ENCODE measurements at places on chromosomes 16 and 17.

- no peak for DNase-seq
Observed at GRCh38 chr16:61820398-61820797, 215.8 kb downstream of the CDH8 start.

DNA sequence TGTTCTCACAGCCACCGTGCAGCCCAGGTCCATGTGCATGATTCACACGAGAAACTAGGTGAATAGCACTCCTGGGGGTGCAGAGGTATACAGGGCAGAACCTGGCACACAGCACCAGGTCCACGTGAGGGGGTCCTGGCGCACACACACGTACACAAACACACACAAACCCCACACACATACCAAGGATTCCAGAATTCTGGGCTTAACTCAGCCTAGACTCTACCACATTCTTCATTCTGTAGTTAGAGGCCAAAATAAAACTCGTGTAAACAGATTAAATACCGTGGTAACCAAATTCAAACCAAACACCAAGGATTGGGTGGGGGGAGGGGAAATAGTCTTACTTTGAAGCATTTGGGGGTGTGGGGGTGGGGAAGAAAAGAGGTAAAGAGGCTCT, 58.5 kb downstream of the XYLT1 start:
- DNase-seq = no peak

DNA sequence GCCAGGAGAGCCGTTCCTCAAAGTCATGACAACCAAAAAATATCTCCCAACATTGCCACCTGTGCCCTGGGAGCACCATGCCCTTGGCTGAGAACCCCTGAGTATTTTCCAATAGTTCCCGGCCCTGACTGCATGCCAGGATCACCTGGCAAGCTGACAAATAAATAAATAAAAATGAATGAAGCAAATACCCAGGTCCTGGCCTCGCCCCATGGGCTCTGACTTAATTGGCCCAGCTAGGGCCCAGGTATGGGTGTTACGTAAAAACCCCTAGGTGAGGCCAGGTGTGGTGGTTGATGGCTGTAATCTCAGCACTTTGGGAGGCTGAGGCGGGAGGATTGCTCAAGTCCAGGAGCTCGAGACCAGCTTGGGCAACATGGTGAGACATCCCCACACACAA, 2.7 kb upstream of the C16orf74 start:
- DNase-seq = no peak

GRCh38 chr17:31052187-31052889, 42.4 kb upstream of the NF1 start:
- peak; percentile 57 for DNase-seq

DNA sequence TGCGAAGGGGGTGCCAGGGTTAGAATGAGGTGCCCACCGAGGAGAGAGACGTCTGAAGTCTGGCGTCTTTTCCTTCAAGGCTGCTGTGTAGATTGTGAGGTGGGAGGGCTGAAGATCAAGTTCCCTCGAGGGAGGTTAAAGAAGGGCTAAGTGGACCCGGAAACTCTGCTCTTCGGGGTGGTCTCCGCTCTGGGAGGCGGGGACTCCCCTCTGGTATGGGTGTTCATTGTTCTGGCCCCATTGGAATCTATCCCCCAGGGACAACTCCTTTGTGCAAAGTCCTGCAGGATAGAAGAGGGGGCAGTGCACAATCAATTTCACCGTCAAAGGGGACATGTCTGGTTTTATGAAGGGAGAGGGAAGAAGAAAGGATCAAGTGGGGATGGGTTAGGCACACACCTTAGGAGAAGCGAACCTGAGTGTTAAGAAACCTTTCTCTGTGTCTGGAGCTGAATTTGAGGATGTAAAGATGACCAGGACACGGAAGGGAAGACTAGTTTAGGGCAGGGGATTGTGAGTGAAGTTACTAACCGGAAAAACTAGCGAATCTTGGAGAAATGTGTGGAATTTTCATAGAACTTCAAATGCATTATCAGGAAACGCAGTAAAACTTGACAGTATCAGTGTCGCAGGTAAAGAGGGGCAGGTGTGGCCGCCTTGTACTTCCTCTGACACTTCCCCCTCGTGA, 809 bp upstream of the RAB34 start:
- DNase-seq = no peak

- DNase-seq = no peak
Observed at GRCh38 chr16:80346111-80346632, 194.6 kb upstream of the DYNLRB2 start.

DNA sequence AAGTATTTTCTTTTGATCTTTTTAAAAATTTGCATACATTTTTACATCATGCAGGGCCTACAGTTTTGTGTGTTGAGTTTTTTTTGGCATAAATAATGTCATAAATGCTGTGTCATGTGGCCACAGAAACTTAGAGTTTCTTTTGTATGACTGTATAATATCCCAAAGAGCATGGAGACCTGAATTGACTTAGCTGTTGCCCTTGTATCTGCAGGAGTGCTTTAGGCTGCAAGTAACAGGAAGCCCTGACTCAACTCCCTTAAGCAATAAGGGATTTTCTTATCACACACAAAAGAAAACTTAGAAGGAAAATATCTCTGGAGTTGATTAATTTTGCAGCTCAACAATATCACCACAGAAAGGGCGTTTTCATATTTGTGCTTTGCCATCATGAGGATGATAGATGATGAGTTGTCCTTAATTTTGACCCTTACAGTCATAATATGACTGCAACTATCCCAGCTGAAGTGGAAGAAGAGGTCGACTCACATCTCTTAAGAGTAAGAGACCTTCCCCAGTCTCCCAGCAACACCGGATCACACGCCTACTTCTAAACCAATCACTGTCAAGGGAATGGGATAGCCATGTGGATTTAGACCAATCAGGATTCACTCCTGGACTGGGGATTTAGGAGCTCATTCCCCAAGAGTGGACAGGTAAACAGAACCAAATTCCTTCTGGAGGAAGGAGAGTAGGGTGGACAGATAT, 138.9 kb downstream of the GSG1L start:
- no peak for DNase-seq

- peak; percentile 61 for DNase-seq
Observed at GRCh38 chr17:49388290-49388640, 26.2 kb upstream of the ZNF652 start.

DNA sequence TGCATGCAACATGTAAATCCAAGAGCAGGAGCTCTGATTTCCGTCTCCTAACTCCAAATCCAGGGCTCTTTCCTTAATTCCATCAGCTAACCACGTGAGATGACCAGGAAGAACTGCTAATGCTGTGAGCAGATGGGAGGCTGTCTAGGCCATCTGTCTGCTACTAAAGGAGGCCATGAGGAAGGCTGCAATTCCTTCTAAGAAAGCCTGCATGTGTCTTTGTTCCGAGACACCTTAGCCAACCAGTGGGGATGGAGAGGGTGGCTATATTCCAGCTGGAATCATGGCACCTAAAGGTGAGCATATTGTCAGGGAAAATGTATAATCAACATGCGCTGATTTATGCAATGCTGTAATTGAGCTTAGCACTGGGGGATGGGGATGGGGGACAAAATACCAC, 267.2 kb upstream of the CDH5 start:
- no peak for DNase-seq

DNA sequence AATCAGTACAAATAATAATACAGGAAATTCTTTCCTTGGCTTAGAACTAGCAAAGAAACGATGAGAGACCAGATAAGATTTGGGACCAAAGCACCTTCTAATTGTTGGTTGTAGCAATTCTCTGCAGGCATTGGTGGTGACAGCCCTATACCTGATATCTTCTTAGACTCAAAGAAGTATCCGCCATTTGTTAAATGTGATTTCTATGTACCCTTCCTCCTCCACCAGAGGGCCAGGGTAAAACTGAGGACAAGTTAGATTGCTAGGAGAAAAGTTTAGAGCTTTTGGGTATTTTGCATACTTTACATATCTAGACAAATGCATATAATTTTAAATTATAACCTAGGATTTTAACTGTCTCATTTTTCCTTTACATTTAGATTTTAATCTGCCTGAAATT, 304.3 kb downstream of the HS3ST4 start:
- no peak for DNase-seq

DNA sequence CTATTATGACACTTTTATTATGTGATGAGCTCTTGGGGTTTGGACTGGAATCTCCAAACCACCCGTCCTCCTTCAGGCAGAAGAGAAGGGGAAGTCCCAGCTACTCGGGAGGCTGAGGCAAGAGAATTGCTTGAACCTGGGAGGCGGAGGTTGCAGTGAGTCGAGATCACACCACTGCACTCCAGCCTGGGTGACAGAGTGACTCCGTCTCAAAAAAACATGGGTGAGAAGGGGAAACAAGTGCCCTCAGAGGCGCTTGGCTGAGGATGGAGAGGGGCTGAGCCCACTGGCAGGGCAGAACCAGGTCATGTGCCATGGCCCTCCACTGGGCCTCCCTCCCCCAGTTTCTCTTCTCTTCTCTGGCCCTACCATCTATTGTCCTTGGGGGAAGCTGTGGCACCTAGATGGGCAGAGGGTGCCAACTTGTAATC, 120.9 kb upstream of the SMURF2 start:
- no peak for DNase-seq

GRCh38 chr16:83995754-83996153, 27.7 kb downstream of the NECAB2 start:
- no peak for DNase-seq

DNA sequence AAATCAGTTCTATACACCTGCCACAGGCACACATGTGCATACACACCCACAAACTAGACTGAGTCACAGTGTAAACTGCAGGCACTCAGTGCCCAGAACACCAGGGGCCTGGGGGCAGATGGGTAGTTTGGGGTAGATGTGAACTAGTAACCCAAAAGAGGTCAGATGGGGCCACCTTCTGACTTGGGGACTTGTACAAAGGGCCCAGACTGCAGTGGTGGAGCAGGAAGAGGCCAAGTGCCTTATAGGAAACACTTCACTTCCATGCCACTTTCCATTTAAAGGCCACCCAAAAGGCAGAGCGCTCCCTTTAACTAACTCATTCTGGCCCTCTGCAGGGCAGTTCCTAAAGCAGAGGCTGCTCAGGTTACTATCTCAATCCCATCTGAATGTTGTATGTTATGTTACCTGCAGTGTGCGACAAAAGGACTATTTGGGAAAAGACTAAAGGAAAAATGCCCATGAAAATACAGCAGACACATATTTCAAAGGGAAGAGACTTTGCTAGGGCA, 27.8 kb upstream of the ERN1 start:
- DNase-seq = no peak

GRCh38 chr17:12974005-12974531, 43.8 kb downstream of the ELAC2 start:
- DNase-seq = no peak

GRCh38 chr16:82460766-82461165, 166.0 kb upstream of the CDH13 start:
- no peak for DNase-seq

DNA sequence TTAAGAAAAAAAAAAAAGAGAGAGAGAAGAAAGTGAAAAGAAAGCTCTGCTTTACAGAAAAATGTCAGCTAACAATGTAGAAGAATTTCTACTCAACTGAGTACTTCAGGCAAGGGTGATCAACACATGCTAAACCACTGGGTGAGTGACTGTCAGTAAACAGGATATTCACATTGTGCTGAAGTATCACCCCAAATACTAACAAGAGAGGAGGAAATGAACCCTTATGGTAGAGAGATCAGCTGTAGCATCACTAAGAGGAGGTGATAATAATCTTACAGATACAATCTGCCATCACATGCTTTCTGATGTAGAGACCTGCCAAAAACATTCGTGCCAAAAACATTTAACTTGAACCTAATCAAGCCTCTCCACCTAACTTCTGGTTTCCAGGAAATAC, 30.7 kb upstream of the ICAM2 start:
- peak; percentile 58 for DNase-seq

DNA sequence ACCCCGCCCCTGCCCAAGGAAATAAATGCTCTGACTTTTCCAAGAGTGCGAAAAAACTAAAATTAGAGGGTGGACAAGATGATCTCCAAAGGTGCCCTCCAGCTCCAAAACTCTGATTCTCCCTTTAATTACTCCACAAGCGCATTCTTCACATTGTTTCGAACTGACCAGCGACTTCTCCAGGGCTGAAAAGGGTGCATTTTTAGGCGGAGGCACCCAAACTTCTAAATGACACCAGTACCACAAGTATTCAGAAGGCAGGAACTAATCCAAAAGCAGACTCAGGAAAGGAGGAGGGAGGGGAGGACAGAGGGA, 750 bp downstream of the ZFHX3 start:
- DNase-seq = no peak

DNA sequence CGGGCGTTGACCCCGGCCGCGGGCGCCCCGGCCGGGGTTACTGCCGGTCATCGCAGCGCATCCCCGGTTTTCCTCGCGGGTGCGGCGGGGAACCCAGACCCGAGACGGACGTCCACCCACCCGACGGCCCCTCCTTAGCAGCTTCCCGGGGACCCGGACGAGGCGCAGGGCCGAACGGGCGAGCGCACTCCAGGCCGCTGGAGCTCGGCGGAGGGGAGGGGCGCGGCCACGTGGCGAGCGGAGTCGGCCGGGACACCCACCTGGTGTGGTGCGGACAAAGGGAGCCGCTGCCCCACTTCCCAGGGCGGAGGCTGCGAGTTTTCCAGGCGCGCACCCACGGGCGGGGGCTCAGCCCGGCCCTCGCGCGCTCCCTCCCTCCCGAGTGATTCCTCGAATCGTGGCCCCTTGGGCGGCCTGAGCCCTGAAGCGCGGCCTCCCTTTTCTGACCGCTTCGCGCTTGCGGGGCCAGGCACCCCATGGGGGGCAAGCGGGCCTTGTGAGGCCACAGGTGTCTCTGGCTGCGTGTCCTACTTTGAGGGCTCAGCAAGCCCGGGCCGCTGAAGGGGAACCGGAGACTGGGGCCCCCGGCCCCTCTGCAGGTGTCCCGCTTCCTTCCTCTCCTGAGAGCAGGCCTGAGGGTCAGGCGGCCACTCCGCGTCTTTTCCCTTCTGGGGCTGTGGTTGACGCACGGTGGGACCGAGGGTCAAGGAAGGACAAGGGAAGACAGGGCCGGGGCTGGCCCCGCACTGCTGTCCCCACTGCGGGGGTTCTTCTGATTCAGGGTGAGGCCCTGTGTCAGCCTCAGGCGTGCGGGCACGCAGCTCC, 1.1 kb upstream of the FASN start:
- DNase-seq = no peak

DNA sequence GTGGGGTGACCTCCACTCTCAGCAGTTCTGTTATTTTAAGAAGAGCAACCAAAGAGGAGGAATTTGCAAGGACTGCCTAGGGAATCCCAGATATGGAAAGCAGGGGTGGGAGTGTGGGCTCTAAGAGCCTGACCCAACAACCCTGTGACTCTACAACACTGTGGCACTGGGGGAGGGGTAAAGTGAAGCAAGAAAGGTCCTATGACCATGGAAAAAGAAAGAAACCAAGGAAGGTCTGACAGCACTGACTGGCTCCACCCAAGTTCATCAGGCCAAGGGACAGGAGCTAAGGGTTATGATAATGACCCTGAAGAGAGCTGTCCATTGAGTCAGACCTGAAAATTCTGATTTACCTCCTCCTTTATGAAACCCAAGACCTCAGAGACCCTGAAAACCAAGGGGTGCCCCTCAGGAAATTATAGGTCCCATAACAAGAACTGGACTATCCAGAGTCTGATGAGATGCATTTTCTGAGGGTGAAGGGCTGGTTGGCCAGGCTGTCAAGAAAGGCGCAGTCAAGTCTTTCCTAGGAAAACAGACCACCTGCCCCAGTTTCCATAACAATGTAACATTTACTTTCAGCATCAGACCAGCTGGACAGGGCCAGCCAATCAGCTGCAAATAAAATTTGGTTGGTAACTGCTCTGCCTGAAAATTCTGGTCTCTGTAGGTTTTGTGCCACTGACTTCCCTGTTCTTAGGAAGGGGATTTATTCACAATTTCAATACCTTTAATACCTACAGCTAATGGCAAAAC, 53.8 kb upstream of the MTMR4 start:
- DNase-seq = no peak
